Neural progenitor cell (in vitro differentiated cells): ENCODE measurements at places on chromosomes 5 and 9. TPM values are rescaled to one million over a fixed set of nuclear protein-coding genes. Genes with fewer than 3 reads are reported as not detected.
A peak's percentile ranks its signal among the peaks of the same experiment; 100 is the strongest.

NOXA1 gene
- 0.39 and 0.65 TPM in 2 replicates for total RNA-seq

GRM6 gene
- not detected in 2 replicates for total RNA-seq

PDCD1LG2 gene
- total RNA-seq, result not detected in 2 replicates

PCDHGA3 gene
- total RNA-seq, result 0.34 and 0.54 TPM in 2 replicates

CNTLN gene
- total RNA-seq, result 6.8 and 10.1 TPM in 2 replicates

FAXDC2 gene
- 7.3 and 9.2 TPM in 2 replicates for total RNA-seq

IL33 gene
- not detected in 2 replicates for total RNA-seq

ANKHD1 gene
- total RNA-seq, result 83.4 and 110 TPM in 2 replicates

RICTOR gene
- 24.7 and 41.3 TPM in 2 replicates for total RNA-seq

PPP3R2 gene
- total RNA-seq, result not detected in 2 replicates

DNA sequence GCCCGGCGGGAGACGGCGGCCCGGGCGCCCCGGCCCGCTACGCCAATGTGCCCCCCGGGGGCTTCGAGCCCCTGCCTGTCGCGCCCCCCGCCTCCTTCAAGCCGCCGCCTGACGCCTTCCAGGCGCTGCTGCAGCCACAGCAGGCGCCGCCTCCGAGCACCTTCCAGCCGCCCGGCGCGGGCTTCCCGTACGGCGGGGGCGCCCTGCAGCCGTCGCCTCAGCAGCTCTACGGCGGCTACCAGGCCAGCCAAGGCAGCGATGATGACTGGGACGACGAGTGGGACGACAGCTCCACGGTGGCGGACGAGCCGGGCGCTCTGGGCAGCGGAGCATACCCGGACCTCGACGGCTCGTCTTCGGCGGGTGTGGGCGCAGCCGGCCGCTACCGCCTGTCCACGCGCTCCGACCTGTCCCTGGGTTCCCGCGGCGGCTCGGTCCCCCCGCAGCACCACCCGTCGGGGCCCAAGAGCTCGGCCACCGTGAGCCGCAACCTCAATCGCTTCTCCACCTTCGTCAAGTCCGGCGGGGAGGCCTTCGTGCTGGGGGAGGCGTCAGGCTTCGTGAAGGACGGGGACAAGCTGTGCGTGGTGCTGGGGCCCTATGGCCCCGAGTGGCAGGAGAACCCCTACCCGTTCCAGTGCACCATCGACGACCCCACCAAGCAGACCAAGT lies 723 bp downstream of the SNX18 start:
- peaks cover 34% of the 10 kb centered on the region for H3K4me1 ChIP-seq
- H3K36me3 ChIP-seq, result no peaks in the 10 kb centered on the region
- H3K27ac ChIP-seq, result no peak overlapping the region
- DNase-seq, result peak; percentile 80
- peaks cover 9% of the 10 kb centered on the region for H3K27me3 ChIP-seq

DNA sequence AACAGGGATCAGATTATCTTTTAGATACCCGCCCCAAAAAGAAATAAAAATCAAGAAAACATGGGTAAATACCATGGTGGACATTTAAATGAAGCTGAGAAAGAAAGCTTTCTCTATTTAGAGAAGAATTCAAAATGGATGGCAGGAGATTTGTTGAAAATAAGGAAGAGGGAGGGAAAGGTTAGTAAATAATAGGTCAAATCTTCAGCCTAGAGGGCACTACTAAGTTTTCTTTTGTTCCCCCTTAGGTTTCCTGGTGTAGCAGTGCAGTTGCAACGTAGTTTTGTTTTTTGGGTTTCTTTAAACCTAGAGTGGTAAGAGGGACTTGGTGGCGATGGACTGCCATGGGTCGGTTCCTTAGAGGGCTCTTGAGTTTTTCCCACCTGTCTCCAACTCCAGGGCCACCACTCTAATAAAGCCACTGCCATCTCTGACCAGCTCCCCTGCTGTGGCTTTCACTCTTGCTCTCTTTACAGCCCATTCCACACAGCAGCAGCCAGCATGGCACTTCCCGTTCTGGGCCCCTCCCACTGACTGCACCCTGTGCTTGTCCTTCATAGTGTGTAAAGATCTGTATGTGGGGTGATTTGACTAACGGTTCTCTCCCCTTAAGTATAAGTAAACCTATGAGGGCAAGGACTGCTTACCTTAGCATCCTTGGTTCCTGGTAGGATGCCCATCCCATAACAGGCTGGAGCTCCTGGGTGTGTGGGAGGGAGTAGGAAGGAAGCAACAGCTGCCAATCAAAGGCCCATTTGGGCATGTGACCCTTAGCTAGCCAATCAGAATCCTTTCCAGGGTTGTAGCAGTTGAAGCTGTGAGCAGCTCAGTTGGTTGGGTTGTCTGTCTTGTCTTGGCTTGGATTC lies 118.3 kb downstream of the SLC1A3 start:
- no peak overlapping the region for H3K27ac ChIP-seq
- H3K27me3 ChIP-seq, result no peaks in the 10 kb centered on the region
- no peak overlapping the region for H3K4me3 ChIP-seq
- no peaks in the 10 kb centered on the region for H3K4me1 ChIP-seq

GRCh38 chr9:90900130-90900529 lies 98.5 kb downstream of the SYK start:
- H3K4me1 ChIP-seq, result peaks cover 20% of the 10 kb centered on the region
- no peaks in the 10 kb centered on the region for H3K27me3 ChIP-seq
- no peak overlapping the region for H3K27ac ChIP-seq
- H3K4me3 ChIP-seq, result no peak overlapping the region
- H3K36me3 ChIP-seq, result no peaks in the 10 kb centered on the region

- H3K27ac ChIP-seq, result no peak overlapping the region
- no peaks in the 10 kb centered on the region for H3K36me3 ChIP-seq
- H3K27me3 ChIP-seq, result no peaks in the 10 kb centered on the region
- DNase-seq, result no peak
- no peak overlapping the region for H3K4me3 ChIP-seq
- peaks cover 16% of the 10 kb centered on the region for H3K4me1 ChIP-seq
Observed at GRCh38 chr9:123302348-123303214, 34.2 kb upstream of the STRBP start.

DNA sequence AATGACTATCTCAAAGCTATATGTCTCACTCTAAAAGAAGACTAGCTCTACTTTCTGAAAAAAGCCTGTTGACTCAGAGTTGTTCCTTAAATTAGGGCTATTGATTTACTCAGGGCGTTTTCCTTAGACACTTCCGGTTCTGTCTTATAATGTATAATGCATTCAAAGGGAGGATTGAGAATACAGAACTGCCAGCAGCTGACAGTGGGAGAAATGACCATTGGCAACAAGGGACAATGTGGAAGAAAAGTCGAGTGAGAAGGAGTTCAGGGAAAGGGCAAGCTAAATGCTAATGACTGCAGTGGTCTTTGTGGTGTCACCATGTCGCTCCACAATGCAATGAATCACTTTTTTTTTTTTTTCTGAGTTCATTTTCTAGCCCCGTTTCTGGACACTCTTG lies 65.7 kb upstream of the ANKH start:
- no peak overlapping the region for H3K27ac ChIP-seq
- no peak overlapping the region for H3K4me3 ChIP-seq
- H3K36me3 ChIP-seq, result no peaks in the 10 kb centered on the region
- H3K27me3 ChIP-seq, result no peaks in the 10 kb centered on the region

- H3K4me1 ChIP-seq, result no peaks in the 10 kb centered on the region
- no peak overlapping the region for H3K27ac ChIP-seq
- DNase-seq, result no peak
- H3K36me3 ChIP-seq, result no peaks in the 10 kb centered on the region
- H3K4me3 ChIP-seq, result no peak overlapping the region
Observed at GRCh38 chr5:177959315-177959714, 36.7 kb downstream of the PROP1 start.

- H3K4me3 ChIP-seq, result no peak overlapping the region
- H3K36me3 ChIP-seq, result no peaks in the 10 kb centered on the region
- H3K27ac ChIP-seq, result no peak overlapping the region
- H3K4me1 ChIP-seq, result no peaks in the 10 kb centered on the region
- DNase-seq, result no peak
Observed at GRCh38 chr5:57577432-57578175, 95.0 kb upstream of the ACTBL2 start.

GRCh38 chr9:120183615-120184014 lies 396.4 kb downstream of the CDK5RAP2 start:
- H3K4me3 ChIP-seq, result no peak overlapping the region
- DNase-seq, result peak; percentile 13
- no peaks in the 10 kb centered on the region for H3K36me3 ChIP-seq
- H3K4me1 ChIP-seq, result peaks cover 7% of the 10 kb centered on the region
- no peaks in the 10 kb centered on the region for H3K27me3 ChIP-seq
- H3K27ac ChIP-seq, result no peak overlapping the region

DNA sequence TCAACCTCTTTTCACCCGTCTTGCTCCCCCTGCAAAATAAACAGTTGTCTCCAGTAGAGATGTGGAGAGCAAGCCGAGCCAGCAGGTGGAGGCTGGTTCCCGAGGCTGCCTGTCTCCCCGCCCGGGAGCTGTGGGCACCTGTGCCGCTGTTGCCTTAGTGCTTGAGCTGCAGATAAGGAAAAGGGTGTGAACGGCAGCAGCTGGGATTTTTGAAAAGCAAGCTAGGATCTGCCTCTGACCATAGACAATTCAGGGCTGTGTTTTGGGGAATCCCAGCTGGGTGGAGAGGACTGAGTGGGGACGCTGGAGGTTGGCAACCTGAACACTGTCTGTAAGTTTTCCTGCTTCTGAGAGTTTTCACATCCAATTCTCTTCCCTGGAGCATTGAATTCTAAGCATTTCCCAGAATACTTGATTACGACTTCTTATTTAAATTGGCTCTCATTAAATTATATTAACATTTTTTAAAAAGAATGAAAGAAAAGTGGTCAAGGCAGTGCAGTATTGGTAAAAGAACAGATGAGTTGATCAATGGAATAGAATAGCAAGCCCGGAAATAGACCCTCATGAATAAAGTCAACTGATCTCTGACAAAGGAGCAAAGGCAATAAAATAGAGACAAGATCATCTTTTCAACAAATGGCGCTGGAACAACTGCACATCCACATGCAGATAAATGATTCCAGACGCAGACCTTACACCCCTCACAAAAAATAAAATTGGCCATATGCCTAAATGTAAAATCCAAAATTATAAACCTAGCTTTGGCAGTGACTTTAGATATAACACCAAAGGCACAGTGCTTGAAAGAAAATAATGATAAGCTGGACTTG lies 9.7 kb downstream of the WNK2 start:
- H3K4me3 ChIP-seq, result no peak overlapping the region
- no peak overlapping the region for H3K27ac ChIP-seq
- H3K4me1 ChIP-seq, result peaks cover 4% of the 10 kb centered on the region
- no peak for DNase-seq
- H3K27me3 ChIP-seq, result no peaks in the 10 kb centered on the region

DNA sequence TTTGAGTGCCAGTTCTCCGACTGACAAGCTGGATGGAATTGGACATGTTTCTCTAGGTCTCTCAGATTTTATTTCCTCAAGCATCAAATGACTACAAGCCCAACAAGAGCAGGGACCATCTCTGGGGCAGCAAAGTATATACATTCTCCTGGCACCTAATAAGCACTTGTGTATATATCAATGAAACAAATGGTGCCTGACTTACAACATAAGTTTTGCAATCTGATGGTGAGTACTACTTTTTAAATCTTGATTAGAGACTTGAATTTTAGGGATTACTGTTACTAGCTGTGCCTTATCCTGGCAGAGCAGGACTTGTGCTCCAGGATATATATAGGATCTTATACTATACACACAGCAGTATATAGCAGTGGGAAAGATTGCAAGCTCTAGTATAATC lies 8.8 kb upstream of the ABLIM3 start:
- H3K4me1 ChIP-seq, result no peaks in the 10 kb centered on the region
- no peaks in the 10 kb centered on the region for H3K36me3 ChIP-seq
- no peak overlapping the region for H3K27ac ChIP-seq
- no peak overlapping the region for H3K4me3 ChIP-seq
- DNase-seq, result no peak

GRCh38 chr9:75105841-75106240 lies 17.5 kb downstream of the OSTF1 start:
- H3K4me1 ChIP-seq, result peaks cover 4% of the 10 kb centered on the region
- no peaks in the 10 kb centered on the region for H3K27me3 ChIP-seq
- H3K27ac ChIP-seq, result no peak overlapping the region
- H3K4me3 ChIP-seq, result no peak overlapping the region

- no peak overlapping the region for H3K27ac ChIP-seq
- H3K36me3 ChIP-seq, result no peaks in the 10 kb centered on the region
- no peaks in the 10 kb centered on the region for H3K27me3 ChIP-seq
- no peaks in the 10 kb centered on the region for H3K4me1 ChIP-seq
- no peak for DNase-seq
- no peak overlapping the region for H3K4me3 ChIP-seq
Observed at GRCh38 chr5:51872144-51872543, 488.9 kb downstream of the ISL1 start.

DNA sequence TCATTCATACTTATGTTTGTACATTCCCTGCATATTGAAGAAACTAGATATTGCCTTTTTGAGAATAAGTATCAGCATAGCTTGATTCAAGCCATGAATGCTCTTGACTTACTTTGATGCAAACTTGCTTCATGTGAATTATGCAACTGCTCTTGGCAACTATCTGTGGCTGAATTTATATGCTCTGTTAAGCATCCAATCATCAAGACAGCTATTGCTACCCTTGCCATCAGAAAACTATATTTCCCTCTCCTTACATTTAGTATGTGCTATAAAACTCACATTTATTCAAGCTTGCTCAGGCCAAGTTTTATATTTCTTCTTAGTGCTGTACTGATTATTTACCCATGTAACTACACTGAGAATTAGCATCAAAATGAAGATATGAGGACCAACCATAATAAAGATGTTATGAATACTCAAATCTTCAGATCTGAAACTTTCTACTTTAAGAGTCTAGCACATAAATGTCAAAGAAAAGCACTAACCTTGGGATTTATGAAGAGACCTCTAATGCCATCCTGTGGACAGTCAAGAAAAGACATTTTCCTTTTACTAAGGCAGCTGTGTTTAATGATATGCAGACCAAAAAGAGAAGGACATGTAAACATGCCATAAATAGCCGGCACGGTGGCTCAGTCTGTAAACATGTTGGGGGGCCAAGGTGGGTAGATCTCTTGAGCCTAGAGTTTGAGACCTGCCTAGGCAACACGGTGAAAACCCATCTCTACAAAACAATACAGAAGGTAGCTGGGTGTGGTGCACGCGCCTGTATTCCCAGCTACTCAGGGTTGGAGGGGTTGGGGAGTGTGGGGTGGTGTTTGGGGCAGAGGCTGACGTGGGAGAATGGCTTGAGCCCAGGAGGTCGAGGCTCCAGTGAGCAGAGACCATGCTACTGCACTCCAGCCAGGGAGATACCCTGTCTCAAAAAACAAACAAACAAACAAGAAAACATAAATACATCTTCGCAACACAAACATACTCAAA lies 267.0 kb upstream of the TYRP1 start:
- peak; percentile 38 for DNase-seq
- no peaks in the 10 kb centered on the region for H3K27me3 ChIP-seq
- H3K4me3 ChIP-seq, result no peak overlapping the region
- no peak overlapping the region for H3K27ac ChIP-seq
- H3K4me1 ChIP-seq, result no peaks in the 10 kb centered on the region

- H3K4me1 ChIP-seq, result no peaks in the 10 kb centered on the region
- no peak for DNase-seq
- no peaks in the 10 kb centered on the region for H3K27me3 ChIP-seq
- no peak overlapping the region for H3K27ac ChIP-seq
- H3K36me3 ChIP-seq, result no peaks in the 10 kb centered on the region
- no peak overlapping the region for H3K4me3 ChIP-seq
Observed at GRCh38 chr9:22045423-22045822, 36.3 kb upstream of the CDKN2B start.

- no peaks in the 10 kb centered on the region for H3K36me3 ChIP-seq
- H3K27ac ChIP-seq, result no peak overlapping the region
- peaks cover 22% of the 10 kb centered on the region for H3K4me1 ChIP-seq
Observed at GRCh38 chr5:153745778-153746395, 255.4 kb downstream of the GRIA1 start.
